Activated CD8-positive, alpha-beta memory T cell treated with anti-CD3 and anti-CD28 coated beads for 48 hours (primary cell): ENCODE measurements at places on chromosomes 4 and X.

DNA sequence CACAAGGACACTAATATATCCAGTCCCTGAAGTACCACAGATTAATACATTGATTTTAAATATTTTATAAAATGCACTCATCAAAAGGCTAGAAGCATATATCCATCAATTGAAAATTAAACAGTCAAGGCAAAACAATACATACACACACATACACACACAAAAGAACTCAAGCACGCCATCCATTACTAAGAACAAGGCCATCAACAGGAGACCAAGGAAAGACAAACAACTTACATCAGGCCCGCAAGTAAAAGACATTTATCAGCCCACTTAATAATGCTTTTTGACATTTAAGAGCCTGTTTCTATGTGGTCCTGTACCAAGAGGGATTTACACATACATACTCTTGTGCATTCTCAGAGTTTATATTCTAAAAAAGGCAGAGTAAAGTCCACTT, 50.0 kb upstream of the ZNF827 start:
- DNase-seq, result no peak

GRCh38 chr4:152848508-152848907, 68.8 kb downstream of the ARFIP1 start:
- DNase-seq, result no peak

DNA sequence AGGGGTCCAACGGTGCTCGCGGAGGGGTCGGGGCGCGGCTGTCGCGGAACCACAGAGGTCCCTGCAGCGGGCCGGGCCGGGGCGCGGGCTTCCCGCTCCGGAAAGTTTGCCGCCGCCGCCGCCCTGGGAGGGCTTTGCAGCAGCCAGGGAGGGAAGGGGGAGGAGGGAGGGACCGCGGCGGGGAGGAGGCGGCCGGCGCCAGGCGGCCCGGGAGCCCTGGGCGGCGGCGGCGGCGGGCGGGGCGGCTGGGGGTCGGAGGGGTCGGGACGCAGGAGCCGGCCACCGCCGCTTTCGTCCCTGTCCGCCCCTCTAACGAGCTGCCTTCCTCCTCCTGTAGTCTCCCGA, 375 bp downstream of the FGFR3 start:
- DNase-seq, result no peak

GRCh38 chrX:643241-643595, 12.6 kb downstream of the SHOX start:
- DNase-seq, result no peak

GRCh38 chr4:6257247-6258025, 12.2 kb upstream of the WFS1 start:
- no peak for DNase-seq

DNA sequence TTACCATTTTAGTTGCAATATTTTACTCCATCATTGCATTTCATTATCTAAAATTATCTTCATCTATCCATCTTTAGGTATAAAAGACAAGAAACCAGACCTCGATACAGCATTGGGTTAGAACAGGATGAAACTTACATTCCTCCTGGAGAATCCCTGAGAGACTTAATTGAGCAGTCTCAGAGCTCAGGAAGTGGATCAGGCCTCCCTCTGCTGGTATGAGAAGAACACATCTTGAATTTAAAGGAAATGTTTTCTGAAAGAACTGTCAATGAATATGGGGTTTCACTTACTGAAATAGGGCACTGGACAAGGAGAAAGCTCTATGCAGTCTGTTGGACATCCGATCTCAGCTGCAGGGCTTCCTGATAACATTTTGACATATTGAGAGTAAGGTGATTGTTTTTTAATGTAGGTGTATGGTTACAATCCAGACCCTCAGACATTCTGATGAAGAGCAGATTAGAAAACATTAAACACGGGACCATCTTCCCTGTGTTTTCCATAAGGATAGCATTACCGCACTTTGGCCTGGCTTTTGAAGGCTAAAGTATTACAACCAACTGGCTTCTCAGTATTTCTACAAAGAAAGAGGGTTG, 367.2 kb downstream of the BMPR1B start:
- DNase-seq, result no peak

DNA sequence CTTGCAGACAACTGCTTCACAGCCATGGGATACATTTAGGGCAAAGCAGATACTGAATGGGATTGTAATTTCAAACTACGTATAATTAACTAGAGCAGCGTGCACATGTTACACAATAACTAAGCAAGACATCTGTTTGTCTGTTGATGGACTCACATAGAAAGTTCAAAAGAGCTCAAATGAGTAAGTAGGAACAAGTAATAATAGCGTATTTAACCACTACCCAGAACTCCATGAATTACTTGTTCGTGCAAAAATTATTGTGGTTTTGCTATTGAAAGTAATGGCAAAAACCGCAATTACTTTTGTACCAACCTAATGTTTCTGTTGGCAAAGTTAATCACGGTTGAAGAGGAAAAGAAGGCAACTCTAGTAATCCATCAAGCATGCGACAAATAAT, 825.4 kb downstream of the PCDH18 start:
- no peak for DNase-seq

DNA sequence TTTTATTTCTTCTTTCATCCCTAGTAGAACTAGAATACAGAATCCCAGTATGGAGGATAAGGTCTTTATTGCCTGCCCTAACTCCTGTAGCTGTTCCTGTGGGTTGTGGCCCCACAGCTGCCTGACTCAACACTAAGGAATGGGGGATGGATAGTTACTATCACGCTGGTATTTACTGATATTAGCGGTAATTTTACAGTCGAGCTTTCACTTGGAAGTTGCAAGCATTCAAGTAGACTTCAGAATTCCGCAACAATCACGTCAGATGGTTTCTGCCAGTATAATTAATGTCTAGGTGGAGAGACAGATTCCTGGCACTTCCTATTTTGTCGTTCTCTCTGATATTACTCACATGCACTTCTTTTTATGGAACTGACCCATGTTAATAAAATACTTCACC, 489.8 kb downstream of the PABPC4L start:
- DNase-seq, result no peak

DNA sequence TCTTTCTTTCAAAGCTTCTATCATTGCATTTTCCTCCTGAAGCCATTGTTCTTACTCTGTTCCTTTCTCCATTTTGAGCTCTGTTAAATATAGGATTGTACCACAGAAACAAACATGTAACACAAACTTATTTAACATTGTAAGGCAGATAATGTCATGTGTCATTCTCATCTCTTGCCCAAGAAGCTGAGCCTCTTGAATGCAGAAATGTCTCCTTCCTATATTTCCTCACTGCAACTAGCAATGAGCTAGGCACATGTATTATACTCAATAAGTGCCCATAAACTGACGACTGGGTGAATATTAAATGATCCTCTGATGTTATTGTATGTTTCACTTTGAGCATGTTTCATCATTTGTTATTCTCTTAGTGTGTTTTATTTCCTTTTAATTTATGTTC, 56.7 kb upstream of the SLC7A11 start:
- no peak for DNase-seq

- DNase-seq, result no peak
These were observed 7.0 kb downstream of the TNIP3 start for GRCh38 chr4:121156822-121157769.

DNA sequence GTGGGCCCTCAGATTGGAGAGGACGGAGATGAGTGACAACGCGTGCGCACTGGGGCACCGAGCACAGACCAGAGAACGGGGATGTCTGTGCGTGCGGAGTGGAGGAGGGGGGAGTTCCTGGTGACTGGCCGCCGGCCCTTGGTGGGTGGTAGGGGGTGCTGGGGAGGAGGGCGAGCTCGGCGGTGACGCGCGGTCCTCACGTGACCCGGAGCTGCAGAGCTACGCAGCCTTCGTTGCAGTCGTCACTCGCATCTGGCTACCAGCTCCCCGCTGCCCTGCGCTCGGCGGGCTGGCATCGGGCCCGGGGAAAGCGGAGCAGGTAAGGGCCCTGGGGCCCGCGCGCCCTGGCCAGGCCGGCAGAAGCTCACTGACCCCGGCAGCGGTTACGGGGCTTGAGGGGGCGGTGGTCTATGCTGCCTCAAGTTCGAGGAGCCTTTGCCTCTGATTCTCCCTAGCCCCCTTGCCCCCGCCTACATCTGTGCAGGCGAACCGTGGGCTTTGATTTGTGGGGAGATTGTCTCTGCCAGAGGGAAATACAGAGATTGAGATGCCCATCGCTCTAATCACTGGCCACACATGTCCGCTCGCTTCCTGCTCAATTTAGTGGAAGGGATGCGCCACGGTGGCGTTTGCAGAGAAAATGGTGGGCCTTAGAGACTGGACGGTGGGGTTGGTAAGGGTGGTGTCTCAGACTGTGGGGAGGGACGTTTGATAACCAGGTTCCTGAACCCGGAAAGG, at the start of gene ARMCX4:
TSS of gene ARMCX4 (plus strand) at position 245 of the 738 bp plus-strand sequence. CDS start 3,134 bp downstream, outside the sequence.
- DNase-seq, result no peak

- no peak for DNase-seq
These were observed 20.9 kb upstream of the MTM1 start for GRCh38 chrX:150547375-150548115.

GRCh38 chr4:174320494-174321199, 36.9 kb downstream of the CEP44 start:
- no peak for DNase-seq

GRCh38 chrX:39857780-39858179, 240.0 kb downstream of the BCOR start:
- DNase-seq, result no peak

DNA sequence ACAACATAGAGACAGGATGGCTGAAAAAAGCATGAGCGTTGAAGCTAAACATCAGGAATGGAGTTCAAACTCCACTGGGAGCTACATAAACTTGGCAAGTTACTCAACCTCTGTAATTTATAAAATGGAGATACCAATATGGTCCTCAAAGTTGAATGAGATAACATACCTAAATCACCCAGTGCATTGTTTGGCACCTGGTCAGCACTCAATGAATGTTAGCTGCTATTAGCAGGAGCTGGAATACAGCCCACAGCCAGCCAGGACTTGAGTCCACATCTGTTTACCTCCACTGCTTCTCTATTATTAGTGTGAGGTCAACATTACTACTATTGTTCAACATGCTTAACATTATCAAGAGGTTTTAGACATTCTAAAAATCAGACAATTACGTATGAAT, 97.9 kb downstream of the NR3C2 start:
- no peak for DNase-seq

DNA sequence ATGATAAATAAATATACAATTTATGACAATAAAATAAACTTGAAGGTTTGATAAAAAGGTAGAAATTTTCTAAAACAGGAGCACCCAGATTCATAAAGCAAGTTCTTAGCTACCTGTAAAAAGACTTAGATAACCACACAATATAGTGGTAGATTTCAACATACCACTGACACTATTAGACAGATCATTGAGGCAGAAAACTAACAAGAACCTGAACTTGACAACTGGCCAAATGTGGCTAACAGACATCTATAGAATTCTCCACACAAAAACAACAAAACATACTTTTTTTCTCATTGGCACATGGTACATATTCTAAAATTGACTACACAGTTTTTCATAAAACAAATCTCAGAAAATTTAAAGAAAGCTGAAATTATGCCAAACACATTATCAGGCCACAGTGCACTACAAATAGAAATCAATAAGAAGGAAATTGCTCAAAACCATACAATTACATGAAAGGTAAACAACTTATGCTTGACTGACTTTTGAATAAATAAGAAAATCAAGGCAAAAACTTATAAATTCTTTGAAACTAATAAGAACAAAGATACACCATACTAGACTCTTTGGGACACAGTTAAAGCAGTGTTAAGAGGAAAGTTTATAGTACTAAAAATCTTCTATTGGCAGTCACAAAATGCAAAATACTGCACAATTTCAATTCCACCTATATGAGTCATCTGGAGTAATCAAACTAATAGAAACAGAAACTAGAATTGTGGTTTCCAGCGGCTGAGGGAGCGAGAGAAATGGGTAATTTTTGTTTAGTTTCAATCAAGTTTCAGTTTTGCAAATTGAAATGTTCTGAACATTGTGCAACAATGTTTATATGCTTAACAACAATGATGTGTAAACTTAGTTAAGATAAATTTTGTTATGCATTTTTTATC, 925.6 kb downstream of the SH3BGRL start:
- DNase-seq, result no peak

DNA sequence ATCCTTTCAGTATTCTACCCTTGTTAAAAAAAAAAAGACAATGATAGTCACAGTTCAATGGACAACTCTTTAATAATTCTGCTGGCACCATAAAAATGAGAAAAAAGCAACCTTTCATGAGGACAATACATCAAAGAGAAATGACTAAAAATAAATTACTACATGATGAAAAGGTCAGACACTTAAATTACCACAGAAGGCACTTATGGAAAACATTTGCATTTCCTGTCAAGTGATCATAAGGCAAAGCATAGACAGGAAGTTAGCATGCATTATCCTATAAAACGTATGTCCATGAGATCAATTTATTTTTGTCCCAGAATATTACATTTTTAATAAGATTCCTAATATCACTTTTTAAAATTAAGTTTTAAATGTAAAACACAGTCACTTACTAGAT, 303.8 kb downstream of the SPOCK3 start:
- DNase-seq, result no peak
